Activated gamma-delta T cell treated with anti-CD3 and anti-CD28 coated beads, Interleukin-2, amount 50 U/mL, for 16 hours (primary cell): ENCODE measurements at places on chromosomes 7 and 10.

- DNase-seq: no peak
These were observed 65.8 kb upstream of the SKAP2 start for GRCh38 chr7:26930201-26930600.

DNA sequence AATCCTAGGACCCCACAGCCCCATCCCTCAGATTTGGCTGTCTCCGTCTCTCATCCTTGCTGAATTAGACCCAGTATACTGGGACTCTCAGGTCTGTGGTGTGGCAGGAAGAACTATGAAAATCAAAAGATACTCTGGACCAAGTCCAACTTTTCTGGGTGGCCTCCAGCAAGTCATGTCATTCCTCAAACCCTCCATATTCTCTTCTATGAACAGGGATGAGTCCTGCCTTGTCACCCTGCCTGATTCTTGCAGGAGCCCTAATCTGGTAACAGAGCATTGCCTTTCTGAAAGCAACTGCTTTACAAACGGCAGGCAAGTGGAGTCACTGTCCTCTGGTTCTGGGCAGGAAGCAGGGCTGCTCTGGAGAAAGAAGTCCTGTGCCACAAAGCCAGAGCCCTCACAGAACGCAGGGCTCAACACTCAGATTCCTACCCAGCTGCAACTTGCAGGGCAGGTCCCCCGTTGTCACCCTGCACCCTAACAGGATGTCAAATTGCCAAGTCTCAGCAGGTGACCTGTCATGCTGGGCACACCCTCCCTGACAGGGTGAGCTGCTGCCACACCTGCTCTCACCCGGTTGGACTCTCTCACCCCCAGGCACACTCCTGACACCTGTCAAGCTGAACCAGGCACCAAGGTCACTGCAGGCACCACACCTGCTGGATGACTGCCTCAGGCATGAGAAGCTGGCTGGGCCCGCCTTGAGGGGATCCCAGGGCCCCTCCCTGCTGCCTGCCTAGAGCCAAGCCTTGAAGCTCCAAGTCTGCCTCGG lies 227.7 kb downstream of the KCNMA1 start:
- no peak for DNase-seq

GRCh38 chr7:108059526-108059925 lies 56.6 kb upstream of the LAMB1 start:
- no peak for DNase-seq

- no peak for DNase-seq
These were observed 748 bp downstream of the PHTF2 start for GRCh38 chr7:77799078-77799964.

GRCh38 chr7:15751191-15751701 lies 64.8 kb upstream of the MEOX2 start:
- no peak for DNase-seq

GRCh38 chr7:124137664-124138063 lies 104.8 kb upstream of the TMEM229A start:
- DNase-seq: no peak

DNA sequence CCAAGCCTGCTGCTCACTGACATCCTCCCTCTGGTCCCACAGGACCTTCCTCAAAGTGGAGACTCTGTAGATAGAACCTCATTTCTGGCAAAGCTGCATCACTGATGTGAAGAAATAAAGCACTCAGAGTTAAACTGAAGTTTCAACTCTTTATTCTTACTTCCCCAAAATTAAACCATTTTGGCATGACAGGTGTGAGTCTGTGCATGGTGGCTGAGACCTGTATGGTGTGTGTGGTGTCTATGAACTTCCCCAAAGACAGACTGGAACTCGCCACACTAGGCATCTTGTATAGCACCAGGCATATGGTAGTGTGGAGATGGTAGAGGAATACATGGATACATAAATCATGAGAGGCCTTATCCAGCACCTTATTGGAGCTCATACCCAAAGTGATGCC lies 6.6 kb upstream of the WDFY4 start:
- no peak for DNase-seq

DNA sequence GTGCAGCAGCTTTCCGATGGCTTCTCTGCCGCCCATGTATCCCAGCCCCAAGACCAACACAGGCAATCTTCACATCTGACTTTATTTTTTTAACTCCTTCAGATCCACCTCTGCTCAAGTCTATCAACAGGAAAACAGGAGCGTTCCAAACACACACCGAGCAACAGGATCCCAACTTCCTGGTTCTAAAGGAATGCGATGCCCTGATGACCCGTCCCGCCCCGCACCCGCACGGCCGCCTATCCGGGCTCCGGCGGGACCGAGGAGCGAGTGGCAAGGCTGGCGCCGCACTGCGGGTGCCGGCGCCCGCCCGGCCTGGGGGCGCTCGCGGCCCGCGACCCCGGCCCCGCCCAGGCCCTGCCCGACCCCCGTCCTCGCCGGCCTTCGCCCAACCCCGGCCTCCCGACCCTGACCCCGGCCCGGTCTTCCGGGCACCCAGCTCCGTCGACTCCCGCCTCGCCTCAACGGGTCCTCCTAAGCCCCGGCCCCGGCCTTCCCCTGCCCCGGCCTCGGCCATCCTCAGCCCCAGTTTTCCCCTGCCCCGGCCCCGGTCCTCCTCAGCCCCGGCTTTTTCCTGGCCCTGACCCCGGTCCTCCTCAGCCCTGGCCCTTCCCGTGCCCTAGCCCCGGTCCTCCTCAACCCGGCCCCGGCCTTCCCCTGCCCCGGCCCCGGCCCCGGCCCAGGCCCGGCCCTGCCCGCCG lies 730 bp downstream of the LARP4B start:
- DNase-seq: no peak
